ENCODE measurements at places on chromosomes 3 and 15.

- DNase-seq, result peak; percentile 41
These were observed at the start of gene SHISA5 for GRCh38 chr3:48504051-48504946. SHISA5 (minus strand) TSS chr3:48504174; CDS start chr3:48504094, 80 bp downstream.

DNA sequence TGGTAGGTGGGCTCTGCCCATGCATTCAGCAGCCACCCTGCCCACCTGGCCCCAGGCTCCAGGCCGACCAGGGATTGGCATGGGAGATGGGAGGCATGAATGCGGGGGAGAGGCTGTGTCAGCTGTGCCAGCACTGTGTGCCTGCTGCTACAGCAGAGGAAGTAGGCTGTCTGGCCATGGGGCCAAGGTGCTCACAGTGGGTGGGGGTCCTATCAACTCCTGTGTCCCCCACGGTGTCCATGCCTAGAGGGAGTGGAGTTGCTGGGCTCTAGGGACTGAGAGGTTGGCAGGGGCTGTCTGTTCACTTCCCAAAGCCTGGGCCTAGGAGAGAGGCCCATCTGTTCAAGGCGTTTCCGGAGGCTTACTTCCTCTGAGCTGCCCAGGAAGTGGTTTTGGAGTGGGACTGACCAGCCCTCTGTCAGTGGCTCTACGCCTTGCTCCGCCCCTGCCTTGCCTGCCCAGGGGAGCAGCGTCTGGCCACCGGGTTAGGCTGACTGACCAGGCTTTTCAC lies 5.8 kb downstream of the PRKCD start:
- no peak for DNase-seq

DNA sequence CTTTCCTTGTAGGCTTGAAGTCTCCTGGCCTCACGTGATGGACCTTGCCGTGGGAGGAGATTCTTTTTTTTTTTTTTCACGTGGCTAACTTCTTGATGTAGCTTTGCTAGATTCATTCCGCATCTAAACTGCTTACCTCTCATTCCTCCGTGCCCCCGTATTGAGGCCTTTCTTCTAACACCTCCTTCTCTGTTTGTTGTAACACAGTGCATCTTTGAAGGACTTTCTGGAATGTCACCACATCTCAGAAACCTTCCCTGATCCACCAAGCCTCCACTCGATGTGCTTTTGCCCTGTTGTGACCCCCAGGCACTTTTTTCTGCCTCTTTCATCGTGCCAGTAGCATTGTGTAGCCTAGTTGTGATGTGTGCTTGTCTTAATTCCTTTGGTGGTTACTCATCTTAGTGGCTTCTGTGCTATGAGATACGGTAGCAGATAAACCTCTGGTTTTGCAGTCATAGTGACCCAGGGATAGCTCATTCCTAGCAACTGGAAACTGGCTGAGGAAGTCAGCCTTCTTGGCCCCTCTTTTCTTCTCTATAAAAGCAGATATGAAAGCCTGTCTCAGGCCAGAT lies 1.6 kb upstream of the BNC1 start:
- no peak for DNase-seq

- no peak for DNase-seq
These were observed 30.6 kb upstream of the GPR160 start for GRCh38 chr3:170007031-170007663.

DNA sequence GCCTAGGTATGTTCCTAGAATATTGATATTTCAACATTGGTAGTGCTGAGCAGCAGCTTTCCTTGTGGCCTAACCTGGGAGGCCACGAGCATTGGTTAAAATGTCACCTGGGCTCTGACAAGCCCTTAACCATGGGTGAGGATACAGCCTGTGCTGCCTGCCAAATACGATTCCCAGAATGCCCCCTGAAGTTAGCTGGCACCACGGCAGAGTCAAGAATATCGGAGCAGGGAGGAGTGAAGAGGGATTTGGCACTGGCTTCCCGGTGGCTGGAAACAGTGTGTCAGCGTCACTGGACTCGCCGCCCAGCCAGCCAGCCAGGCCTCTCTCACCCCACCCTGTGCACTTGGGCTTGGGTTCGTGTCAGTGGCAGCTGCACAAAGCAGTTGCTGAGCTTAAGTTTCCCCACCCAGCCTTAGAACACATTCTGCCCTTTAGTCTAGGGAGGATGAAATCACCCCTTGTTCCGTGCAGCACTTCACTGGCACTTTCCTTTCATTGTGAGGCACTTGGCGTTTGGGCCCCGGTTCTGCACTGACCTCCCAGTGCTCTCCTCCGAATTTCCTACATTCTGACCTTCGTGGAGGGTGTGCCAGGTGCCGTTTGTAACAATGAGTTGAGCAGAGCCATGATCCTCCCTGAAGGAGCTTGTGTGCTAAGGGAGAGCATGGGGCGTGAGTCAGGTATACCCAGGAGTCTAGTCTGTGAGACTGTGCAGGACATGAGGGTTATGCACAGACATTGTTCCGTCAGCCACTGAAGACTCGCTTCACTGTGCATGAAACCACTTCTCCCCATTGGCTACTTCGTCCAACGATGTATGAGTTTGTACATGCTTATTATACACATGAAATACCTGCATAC lies 152.8 kb upstream of the BHLHE40 start:
- DNase-seq, result no peak

- DNase-seq, result no peak
These were observed 1505.0 kb downstream of the SI start for GRCh38 chr3:163573324-163573723.

GRCh38 chr15:40929660-40930429 lies 705 bp downstream of the DLL4 start:
- no peak for DNase-seq

GRCh38 chr3:170738766-170739165 lies 131.2 kb downstream of the RPL22L1 start:
- no peak for DNase-seq

- DNase-seq, result peak; percentile 56
These were observed 513.7 kb downstream of the FOXP1 start for GRCh38 chr3:71069797-71070196.

DNA sequence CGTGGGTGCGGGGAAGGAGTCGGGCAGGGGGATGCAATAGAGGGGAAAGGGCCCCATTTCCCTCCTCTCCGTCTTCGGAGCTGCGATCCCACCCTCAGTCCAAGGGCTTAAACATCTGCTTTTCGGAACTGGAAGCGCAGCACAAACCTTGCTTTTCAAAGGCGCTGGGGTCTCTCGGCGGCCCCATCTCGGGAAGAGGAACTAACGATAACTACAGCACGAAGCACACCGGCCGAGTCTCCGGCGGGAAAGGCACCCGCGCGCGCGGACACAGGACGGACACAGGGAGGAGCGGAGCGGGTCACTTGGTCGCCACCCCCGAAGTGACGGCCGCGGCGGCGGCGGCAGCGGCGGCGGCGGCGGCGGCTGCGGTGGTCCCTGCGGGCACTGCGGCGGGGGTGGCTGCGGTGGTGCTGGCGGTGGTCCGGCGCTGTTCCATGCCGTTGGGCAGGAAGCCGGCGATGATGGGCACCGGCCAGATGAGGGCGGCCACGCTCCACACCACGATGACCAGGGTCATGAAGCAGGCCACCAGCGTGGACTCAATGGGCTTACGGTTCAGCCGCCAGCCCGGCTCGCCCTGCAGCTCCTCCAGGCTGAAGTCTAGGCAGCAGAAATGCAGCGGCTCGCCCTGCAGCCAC lies 1.1 kb downstream of the TMEM158 start:
- no peak for DNase-seq

GRCh38 chr3:14810801-14811661 lies 7.7 kb upstream of the FGD5 start:
- no peak for DNase-seq

DNA sequence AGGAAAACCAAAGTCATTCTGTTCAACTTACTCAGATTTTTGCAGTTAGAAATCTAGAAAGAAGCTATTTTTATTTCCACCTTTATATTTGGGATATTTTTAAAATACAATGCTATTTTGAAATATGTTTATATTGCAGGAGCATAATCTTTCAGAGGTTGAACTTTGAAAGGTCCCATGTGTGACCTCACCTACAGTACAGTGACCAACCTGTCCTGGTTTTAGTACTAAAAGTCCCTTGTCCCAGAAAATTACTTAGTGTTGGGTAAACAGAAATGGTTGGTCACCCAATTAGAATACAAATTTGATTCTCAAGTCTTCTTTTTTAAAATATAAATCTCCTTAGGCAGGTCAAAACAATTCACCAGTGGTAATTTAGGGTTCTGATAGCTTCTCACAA lies 141.6 kb upstream of the FRMD4B start:
- no peak for DNase-seq

DNA sequence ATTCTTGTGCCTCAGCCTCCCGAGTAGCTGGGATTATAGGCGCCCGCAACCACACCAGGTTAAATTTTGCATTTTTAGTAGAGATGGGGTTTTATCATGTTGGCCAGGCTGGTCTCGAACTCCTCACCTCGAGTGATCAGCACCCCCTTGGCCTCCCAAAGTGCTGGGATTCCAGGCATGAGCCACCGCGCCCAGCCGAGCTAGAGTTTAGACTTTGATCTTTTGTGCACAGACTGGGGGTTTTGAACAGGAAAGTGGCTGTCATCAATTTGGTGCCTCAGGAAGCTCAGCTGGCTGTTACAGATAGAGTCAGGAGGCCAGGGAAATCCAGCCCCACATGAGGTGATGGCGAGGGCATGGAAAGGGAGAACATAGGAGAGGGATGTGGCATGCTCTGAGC lies 19.3 kb upstream of the IREB2 start:
- DNase-seq, result no peak

GRCh38 chr3:110608566-110608965 lies 463.1 kb upstream of the NECTIN3 start:
- no peak for DNase-seq

DNA sequence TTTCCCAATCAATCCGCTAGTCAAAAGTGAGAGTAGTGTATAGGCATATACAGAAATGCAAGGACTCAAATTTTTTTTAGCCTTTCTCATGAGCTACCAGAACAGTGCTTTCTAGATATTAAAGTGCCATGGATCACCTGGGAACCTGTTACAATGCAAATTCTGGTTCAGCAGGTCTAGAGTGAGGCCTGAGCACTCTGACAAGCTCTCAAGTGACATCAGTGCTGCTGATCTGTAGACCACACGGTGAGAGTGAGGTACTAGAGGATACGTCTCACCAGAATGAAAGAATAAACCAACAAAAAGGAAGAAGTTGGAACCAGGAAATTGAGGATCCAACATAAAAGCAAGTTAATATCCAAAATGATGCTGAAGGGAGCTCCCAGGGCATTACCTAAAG lies 16.0 kb upstream of the PLA2G4D start:
- no peak for DNase-seq

GRCh38 chr3:134031348-134031915 lies 1.7 kb upstream of the SLCO2A1 start:
- DNase-seq, result no peak

DNA sequence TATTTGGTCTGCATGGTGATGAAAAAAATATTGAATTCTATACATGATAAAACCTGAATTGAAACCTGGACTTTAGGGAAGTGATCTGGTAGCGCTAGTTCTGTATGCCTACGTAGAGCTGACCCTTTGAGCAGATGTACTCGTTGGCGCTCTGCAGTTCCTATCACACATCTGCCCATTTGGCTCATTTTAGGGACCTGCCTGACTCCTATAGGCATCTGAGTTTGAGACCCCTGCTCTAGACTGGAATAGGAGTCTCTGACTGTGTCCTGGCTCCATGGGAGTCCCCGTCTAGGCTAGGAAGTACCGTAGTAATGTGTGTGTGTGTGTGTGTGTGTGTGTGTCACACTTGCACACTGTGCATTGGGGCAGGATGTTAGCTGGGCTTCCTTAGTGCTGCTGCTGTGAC lies 21.2 kb downstream of the STARD5 start:
- no peak for DNase-seq

- no peak for DNase-seq
These were observed 7.8 kb downstream of the PDHB start for GRCh38 chr3:58425782-58426181.

DNA sequence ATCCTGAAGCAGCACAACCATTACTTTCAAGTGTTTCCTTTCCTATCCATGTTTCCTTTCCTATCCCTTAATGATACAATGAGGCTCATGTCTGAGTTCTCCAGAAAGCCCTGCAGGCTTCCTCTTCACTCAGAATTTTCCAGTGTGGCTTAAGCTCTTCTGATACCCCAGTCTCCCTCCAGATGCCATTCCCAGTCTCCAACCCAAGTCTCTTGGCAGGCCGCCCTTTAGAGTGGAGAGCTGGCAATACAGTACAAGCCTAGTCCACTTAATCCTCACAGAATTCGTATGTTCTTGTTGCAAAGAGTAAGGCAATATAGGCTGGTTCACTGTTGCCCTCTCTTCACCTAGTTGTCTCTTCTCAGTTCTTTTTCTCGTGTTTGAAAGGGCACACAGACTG lies 503.9 kb upstream of the MDFIC2 start:
- DNase-seq, result no peak

GRCh38 chr15:48242015-48242414 lies 35.9 kb downstream of the SLC12A1 start:
- DNase-seq, result no peak

DNA sequence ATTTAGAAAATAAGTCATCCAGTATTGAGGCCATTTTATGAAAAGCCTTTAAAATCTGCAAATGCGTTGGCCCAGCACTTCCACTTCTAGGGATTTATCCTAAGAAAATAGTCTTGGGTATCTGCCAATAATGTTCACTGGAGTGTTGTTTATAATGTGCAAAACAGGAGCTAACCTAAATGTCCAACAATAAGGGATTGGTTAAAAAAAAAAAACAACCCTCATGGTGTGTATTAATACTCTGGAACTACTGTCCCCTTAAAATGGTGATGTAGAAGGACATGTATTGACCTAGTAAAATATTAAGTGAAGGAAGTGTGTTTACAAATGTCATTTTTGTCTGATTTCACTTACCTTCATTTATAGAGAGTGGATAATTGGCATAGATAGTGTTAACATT lies 58.0 kb downstream of the IGF1R start:
- DNase-seq, result no peak

- DNase-seq, result no peak
These were observed 85.3 kb upstream of the ADAMTS9 start for GRCh38 chr3:64773137-64773536.

- DNase-seq, result no peak
These were observed 755.1 kb downstream of the ROBO2 start for GRCh38 chr3:77795013-77795412.

DNA sequence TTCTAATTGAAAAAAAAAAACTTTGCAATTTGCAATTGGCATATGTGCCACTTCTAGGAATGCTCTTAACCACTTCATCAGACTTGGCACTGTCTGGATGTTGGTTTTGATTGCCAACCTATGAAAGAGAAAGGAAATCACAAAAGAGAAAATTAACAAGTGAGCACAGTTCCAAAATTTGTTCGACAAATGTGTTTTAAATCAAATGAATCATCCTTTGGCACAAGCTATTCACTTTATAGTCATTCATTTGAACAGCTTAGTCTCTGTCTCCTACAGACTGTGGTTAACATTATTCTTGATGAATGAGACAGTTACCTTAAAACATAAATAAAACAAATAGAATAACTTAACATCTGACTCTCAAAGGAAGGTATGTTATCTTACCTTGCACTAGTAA lies 265.0 kb downstream of the EPHA3 start:
- no peak for DNase-seq

- DNase-seq, result no peak
These were observed 87.0 kb downstream of the IQCH start for GRCh38 chr15:67341539-67341938.

GRCh38 chr15:67801926-67802914 lies 23.1 kb upstream of the SKOR1 start:
- DNase-seq, result no peak

GRCh38 chr3:54792584-54792983 lies 135.3 kb downstream of the LRTM1 start:
- DNase-seq, result no peak

Measured in stimulated activated CD8-positive, alpha-beta memory T cell treated with anti-CD3 and anti-CD28 coated beads, Interleukin-2, amount 100 ng/mL, for 1 hour (primary cell).